Bronchial epithelial cell (primary cell): ENCODE measurements at places on chromosomes 7 and 10.

DNA sequence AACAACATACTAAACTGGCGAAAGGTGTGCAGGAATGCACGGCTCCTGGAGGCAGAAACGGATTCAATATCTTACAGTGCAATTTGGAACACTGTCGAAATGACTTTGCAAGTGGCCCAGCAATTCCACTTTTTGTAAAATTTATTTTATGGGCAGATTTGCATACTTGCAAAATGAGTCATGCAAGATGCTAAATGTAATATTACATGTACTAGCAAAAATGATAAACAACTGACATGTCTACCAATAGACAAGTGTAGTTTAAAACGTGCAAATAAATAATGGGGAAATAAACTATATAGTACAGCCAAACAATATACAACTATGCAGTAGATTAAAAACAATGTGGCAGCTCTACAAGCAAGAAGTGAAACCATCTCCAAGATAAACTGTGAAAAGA, 97.7 kb downstream of the ARHGAP12 start:
- peak; percentile 5 for DNase-seq

- DNase-seq: no peak
Observed at GRCh38 chr10:127979566-127979965, 72.7 kb downstream of the PTPRE start.

GRCh38 chr10:131617113-131617858, 283.5 kb upstream of the PPP2R2D start:
- no peak for DNase-seq

DNA sequence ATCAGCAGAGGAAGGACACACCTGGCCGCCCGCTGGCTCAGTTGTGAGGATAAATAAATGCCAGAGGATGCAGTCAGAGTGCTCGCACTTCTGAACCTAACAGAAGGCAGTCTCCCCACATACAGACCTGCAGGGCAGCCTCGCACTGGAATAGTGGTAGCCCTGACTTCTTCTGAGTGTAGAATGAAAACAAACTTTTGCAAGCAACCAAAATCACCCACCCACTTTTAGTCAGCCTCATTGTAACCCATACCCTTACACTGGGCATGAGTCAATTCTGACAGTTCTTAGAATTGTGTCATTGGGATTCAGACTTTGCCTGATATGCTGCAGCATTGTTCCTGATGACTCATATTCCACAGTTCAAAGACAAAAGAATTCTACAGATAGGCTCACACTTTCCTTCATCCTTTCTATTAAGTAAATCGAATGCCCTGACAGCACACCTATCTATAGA, 167.0 kb upstream of the CDK1 start:
- DNase-seq: peak; percentile 99

- DNase-seq: no peak
Observed at GRCh38 chr10:121138112-121138860, 287.1 kb downstream of the WDR11 start.

GRCh38 chr10:122148876-122149560, 122.1 kb upstream of the BTBD16 start:
- DNase-seq: no peak

- peak; percentile 57 for DNase-seq
Observed at GRCh38 chr10:60594476-60595051, 183.7 kb upstream of the CDK1 start.

DNA sequence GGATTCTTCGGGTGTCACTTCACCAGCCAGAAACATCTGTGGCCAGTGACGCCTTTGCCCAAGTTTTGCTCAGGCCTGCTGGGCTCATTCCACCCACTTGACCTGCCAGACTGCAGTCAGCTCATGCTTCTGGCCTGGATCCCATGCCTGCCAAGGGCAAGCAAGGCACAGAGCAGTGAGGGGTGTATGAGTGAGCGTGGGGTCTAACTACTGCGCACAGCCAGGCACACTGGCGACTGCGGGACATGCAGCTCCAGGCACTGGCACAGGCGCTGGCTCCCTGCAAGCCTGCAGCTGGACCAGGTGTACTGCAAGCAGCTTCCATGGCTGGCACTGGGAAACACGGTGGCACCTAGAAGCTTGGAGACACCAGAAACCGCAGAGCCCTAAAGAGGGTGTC, 80.1 kb downstream of the MTERF1 start:
- no peak for DNase-seq

- DNase-seq: no peak
Observed at GRCh38 chr10:130025811-130026485, 61.9 kb upstream of the EBF3 start.

- no peak for DNase-seq
Observed at GRCh38 chr10:78349165-78349516, 315.5 kb downstream of the RPS24 start.

- DNase-seq: no peak
Observed at GRCh38 chr10:60967260-60967659, 23.3 kb upstream of the RHOBTB1 start.

DNA sequence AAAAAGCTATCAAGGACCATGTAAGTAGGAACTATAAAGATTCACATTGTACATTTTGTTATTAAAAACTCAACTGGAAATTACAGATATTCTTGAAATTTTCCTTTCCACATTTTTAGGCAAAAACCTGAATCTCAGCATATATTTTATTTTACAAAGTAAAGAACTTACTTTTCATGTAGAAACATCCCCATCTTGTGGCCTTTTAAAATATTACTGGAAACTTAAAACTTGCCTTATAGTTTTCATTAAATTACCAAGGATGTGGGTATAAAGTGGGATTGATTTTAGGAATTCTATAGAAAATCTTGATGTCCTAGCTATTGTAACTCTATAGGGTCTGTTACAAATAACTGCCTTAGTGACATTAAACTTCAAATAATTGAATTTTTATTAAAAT, 10.6 kb downstream of the DBF4 start:
- DNase-seq: peak; percentile 56

GRCh38 chr10:74025380-74025978, 27.6 kb downstream of the VCL start:
- DNase-seq: no peak

DNA sequence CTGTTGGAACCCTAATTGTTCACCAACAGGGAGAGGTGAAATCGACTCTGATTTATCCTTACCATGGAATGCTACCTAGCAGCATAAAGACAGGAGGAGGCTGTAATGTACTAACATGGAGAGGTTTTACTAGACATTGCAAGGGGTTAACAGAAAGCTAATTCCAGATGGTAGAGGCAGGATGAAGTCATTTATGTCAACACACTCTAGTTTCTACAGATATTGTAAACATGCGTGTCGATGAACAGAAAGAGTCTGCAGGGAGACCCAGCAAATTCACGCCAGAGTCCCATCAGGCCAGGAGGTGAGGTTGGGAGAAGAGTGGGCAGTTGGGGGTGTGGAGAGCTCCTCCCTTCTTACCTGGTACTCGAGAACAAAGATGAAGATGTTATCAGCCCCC, 7.0 kb downstream of the NPC1L1 start:
- DNase-seq: no peak

DNA sequence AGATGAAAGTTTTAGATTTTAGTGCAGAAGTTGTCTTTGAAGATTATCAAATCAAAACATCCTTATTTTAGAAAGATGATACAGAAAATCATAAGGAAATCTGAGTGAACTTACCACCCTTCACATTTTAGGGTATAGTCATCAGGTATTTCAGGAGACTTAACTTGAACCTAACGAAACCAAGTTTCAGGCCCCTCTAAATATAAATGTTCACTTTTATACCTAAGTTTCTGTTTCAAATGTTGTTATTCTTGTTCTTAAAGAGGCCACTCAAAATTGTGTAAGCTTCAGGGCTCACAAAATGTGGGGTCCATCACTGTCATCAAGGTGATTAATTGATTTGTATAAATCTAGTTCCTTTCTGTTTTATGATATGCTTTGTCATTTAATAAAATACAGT, 216.2 kb downstream of the KIAA1217 start:
- no peak for DNase-seq

GRCh38 chr7:106372126-106372525, 87.3 kb upstream of the NAMPT start:
- DNase-seq: peak; percentile 46

DNA sequence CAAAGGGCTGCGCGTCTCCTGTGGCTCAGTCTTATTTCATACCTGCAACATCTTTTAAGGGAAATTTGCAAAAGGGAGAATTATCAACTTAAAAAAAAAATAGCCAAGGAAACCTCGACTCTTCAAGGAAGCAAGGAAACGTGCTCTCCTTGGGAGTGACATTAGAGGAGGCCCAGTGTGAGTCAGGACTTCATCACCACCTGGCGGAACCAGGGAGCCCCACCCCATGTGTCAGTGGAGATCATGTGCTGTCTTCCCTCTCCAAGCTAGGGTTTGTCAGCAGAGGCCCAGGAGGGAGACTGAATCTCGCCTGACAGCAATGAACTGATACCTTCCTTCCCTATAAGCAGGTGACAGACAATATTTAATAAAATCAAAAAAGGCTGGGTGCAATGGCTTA, 28.9 kb downstream of the POR start:
- DNase-seq: peak; percentile 96

- no peak for DNase-seq
Observed at GRCh38 chr10:73655257-73655989, 406 bp downstream of the SYNPO2L start.

GRCh38 chr10:122510736-122511135, 49.4 kb downstream of the HTRA1 start:
- no peak for DNase-seq

DNA sequence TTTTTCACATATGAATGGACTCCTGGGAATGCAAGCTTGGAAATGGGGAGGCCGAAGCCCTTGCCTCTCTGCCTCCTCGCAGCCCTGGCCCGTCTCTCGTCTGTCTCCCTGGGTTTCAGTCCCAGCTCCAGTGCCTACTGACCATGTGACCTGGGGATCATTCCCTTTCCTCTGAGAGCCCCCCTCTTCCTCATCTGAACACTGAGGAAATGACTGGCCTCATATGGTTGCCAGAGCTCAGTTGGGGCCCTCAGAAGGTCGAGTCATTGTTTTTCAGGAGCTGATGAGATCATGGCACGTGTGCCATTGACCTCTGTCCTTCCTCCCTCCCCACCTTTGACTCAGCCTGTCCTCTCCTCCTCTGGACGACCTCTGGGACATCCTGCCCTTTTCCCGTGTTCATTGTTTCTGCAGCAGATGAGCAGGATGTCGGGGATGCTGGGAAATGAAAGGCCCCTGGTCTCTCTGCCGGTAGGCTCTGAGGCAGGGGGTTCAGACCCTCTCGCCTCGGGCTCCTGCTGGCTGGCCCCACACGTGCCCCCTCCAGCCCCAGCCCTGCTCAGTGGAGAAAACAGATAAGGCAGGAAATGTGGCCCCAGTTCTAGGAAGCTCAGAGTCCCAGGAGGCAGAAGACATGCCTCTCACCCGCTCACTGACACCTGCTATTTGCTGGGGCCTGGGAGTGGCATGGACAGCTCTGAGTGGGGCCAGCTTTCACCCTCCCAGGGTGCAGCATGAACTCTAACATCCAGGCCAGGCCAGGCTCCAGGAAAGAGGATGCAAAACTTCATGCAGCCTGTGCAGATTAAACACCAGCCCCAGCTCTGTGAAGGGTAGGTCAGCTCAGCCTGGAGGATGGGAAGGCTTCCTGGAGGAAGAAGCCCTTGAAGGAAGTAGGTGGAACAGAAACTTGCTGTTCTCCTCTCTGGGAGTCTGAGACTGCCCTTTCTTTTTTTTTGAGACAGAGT, 8.3 kb upstream of the PPP1R35 start:
- peak; percentile 25 for DNase-seq

- DNase-seq: no peak
Observed at GRCh38 chr7:16028636-16029035, 342.2 kb upstream of the MEOX2 start.

- DNase-seq: no peak
Observed at GRCh38 chr10:16384021-16384420, 52.8 kb upstream of the PTER start.

- no peak for DNase-seq
Observed at GRCh38 chr10:65791979-65792378, 1133.9 kb upstream of the LRRTM3 start.
